ENCODE measurements at places on chromosomes 5 and 9.
A peak's percentile ranks its signal among the peaks of the same experiment; 100 is the strongest.

DNA sequence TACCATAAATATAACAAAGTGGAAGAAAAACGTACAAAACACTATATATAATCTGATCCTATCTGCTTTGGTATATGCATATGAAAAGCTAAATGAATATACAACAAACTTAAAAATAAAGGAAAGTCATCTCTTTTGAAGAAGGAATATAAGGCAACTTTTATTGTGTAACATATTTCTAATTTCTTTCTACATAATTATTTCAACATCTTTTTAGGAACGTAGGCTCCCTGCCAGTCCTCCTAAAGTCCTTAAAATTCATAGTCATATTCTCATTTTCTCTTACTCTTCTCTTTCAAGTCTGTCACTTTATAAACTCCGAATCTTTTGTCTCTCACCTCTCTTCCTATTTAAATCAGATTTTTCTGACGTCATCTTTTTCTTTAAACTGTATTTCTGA, 9.6 kb downstream of the DEPDC1B start:
- no peak for DNase-seq

- DNase-seq, result no peak
Measured at GRCh38 chr9:32502464-32502863, 23.5 kb downstream of the RIGI start.

GRCh38 chr9:97983589-97984187, 547 bp downstream of the ANP32B start:
- DNase-seq, result peak; percentile 36

GRCh38 chr5:32754284-32754683, 43.2 kb downstream of the NPR3 start:
- no peak for DNase-seq

GRCh38 chr9:79007701-79008483, 563.9 kb upstream of the TLE4 start:
- DNase-seq, result no peak

DNA sequence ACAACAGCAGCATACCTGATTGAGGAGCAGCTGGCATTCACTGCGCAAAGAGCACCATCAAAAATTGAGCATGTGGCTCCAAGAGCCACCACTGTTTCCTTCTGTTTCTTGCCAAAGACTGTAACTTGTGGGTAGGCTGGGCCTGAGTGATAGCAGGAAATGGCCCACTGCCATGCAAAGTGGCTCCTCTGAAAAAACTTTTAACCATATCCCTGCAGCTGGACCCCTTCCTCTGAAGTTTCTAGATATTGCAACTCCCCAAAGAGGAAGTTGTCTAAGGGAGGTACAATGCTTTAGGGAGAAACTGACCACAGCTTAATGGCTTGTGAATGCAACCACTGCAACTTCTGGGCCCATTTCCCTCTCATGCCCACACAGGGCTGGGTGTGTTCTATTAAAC, 355.4 kb upstream of the PDE4D start:
- no peak for DNase-seq

DNA sequence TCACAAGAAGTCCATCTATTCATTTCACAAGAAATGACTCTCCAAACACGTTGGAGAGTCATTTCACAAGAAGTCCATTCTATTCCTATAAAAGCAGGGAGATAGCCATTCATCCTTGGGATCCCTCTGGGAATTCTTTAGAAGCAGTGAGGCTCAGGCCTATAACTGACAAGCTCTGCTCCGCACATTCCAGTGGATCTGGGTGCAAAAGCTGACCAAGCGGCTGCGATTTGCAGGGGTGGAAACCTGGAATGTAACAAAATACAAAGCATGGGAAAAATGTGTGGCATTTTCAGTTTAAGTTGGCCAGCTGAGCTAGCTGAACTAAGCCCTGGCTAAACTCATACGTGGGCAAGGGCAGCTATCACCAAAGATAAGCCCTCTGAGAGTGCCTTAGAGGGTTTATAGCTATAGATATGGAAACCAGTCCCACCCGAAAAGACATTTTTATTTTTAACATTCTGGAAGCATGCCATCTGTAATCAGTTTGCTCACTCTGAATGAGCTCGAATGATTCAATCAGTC, 8.7 kb downstream of the TAS2R1 start:
- no peak for DNase-seq

- no peak for DNase-seq
Measured at GRCh38 chr9:115525111-115526058, 407.4 kb upstream of the TNC start.

DNA sequence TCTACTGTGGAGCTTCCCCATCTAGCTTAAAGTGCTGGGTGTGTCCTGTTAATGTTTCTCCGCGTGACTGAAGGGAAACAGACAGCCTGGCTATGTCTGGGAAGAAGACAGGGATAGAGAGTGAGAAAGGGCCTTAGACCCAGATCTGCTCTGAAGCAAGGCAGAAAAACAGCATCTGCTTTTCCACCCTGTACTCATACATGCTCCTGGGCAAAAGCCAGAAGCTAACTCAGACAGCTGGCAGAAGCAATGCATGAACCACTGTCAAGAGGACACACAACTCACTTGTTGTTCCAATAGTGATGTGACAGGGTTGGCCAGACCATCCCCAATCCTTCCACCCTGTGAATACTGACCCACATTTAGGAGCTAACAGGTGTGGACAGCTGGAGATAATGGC, 63.3 kb downstream of the DPYSL3 start:
- no peak for DNase-seq

DNA sequence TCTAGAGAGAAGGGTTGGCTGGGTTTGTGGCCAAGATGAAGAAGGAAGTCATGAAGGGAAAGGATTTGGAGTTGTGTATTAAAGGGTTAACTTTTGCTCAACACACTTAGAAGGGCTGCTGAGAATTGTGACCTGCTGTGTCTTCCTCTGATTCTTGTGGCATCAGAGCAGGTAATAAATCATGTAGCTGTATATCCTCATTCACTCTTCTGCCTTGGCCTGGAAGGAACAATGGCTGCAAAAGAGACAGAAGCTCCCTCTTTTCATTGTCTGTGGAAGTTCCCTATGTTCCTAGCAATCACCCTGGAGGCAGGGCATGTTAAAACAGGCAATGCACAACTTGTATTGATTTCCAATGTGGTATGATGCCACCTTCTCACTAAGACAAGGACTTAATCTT, 159.1 kb downstream of the LRRC70 start:
- DNase-seq, result no peak

- DNase-seq, result no peak
Measured at GRCh38 chr5:17355586-17356346, 138.3 kb downstream of the BASP1 start.

- DNase-seq, result no peak
Measured at GRCh38 chr5:7376871-7377270, 19.1 kb upstream of the ADCY2 start.

DNA sequence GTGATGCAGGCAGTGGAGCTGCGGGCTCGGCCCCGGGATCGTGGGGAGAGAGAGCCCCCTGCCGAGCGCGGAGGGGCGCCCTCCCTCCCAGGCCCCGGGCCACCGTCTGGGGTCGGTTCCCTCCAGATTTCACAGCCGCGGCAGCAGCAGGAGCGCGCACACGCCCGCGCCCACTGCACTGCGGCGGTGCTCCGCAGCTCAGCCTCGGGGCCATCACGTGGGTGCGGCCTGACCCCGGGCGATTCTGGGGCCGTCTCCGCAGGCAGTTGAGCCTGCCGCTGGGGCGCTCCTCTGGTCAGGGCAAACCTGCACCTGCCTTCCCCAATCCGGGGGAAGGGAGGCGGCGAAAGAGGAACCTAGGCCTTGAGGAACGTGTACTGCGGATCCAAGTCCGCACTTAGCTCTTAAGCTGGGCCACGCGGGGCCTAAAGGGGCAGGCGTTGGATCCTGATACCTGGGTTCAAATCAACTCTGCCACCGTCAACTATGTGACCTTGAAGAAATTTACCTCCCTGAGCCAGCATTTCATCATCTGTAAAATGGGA, 9.4 kb upstream of the DELE1 start:
- no peak for DNase-seq

DNA sequence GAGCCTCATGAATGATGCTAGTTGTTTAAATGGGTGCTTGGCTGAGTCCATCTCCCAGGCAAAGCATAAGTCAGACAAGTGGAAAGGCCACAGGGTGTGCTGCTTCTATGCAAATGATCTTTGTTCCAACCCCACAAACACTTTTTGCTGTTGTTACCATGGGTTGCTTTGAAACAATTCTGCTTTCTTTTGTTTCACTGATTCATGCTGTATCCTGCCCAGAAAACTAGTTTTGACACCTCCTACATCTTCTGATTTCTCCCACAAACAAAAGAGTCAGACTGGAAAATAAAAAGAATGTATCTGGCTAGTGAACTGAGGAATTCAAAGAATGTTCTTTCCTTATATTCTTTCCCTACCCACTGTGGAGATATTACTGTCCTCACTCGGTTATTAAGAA, 298.6 kb downstream of the DIRAS2 start:
- DNase-seq, result no peak

GRCh38 chr5:160133071-160133917, 14.0 kb upstream of the PWWP2A start:
- no peak for DNase-seq

GRCh38 chr9:112115970-112116753, 58.9 kb downstream of the SUSD1 start:
- no peak for DNase-seq

GRCh38 chr9:115944166-115944948, 209.2 kb upstream of the PAPPA start:
- DNase-seq, result peak; percentile 9

GRCh38 chr9:9002826-9003583, 1203.4 kb upstream of the DMAC1 start:
- peak; percentile 3 for DNase-seq

DNA sequence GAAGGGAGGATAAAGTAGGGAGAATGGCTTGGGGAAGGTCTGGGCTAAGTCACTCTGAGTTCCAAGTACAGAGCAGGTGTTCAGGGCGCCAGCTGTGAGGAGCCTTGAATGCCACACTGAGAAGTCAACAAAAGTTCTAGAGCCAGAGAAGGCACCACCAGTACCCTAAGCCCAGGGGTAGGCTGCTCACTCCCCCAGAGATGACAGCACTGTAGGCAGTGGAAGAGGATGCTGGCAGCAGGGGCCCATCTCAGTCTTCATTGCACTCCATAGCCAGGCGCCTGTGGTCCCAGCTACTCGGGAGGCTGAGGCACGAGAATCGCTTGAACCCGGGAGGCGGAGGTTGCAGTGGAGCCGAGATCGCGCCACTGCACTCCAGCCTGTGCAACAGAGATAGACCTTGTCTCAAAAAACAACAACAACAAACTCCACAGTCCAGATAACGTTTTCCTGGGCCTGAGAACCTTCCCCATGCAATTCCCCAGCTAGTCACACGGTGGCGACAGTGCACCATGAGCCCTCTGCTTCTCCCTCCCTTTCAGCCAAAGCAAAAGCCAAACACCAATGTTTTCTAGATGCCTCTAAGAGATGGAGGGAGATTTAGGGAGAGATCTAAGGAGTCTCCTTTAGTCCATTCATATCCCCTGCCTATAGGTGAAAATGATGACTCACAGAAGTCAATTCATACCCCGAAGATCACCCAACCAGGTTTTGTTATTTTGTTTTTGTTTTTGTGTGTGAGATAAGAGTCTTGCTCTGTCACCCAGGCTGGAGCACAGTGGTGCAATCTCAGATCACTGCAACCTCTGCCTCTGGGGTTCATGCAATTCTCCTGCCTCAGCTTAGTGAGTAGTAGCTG, 19.8 kb upstream of the NSD1 start:
- DNase-seq, result peak; percentile 77

DNA sequence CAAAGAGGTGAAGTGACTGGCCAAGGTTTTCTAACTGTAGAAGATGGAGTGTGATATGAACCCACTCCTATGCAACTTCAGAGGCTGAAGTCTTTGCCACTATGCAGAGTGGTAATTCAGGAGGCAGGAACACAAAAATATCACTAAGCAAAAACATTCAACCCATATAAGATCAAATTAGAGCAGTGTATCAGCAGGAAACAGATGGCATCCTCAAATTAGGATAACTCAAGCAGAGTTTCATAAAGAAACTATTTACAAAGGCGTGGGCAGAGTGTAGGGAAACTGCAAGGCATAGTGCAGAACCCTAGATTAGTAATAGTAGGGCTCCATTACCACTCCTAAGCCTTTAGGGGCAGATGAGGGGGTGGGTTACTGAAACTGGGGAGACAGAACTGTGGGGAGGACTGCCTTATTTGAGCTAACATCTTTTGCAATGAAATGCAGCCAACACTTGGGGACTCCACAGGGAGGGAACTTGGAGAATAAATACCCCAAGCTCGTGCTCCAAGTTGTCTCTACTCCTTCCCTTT, 72.2 kb downstream of the PTTG1 start:
- no peak for DNase-seq

GRCh38 chr5:92444888-92445287, 1061.8 kb upstream of the ARRDC3 start:
- no peak for DNase-seq

DNA sequence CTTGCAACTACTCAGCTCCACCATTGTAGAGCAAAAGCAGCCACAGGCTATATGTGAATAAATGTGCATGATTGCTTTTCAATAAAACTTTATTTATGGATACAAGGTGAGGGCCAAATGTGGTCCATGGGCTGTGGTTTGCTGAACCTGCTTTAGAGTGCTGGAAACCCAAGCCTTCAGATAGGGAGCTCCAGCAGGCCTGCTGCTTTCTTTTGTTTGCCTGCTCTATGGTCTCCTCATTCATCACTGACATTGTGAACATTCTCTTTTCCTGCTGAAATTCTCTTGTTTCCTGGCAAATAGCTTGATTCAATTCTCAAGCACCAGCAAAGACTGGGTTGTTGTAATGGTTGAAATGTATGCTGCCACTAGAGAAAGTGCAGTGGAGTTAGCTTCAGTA, 26.0 kb downstream of the EGFLAM start:
- DNase-seq, result no peak

- DNase-seq, result no peak
Measured at GRCh38 chr5:31393126-31393525, 138.8 kb downstream of the DROSHA start.

DNA sequence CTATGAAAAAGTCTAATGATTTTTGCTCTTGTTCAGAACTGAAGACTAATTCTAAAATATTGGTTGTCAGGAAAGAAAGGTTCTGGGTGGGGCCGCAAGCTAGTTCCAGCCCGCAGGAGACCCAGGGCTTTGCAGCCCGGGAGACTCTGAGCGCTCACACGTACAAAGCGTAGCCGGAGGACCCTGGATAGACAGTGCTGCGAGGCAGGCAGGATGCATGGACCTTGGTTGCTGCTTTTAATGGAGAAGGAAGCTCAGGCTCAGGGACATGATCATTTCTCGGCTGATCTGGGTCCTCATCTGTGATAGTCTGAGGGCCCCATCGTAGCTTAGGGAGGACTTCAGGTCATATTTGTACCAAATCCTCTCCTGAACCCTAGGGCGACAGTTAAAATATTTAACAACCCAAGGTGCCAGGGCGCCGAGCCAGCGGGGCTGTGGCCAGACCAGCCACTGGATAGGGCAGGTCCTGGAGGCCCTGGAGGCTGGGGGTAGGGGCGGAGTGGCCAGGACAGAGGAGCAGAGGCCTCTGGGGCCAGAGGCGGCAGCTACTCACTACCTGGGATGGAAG, 70.1 kb upstream of the UNC5A start:
- peak; percentile 39 for DNase-seq

- peak; percentile 75 for DNase-seq
Measured at GRCh38 chr9:33721674-33722358, 73.5 kb upstream of the PRSS3 start.

GRCh38 chr5:109455598-109456096, 45.9 kb upstream of the PJA2 start:
- DNase-seq, result no peak
